ENCODE measurements at places on chromosomes 3 and 15.
A peak's percentile ranks its signal among the peaks of the same experiment; 100 is the strongest.

DNA sequence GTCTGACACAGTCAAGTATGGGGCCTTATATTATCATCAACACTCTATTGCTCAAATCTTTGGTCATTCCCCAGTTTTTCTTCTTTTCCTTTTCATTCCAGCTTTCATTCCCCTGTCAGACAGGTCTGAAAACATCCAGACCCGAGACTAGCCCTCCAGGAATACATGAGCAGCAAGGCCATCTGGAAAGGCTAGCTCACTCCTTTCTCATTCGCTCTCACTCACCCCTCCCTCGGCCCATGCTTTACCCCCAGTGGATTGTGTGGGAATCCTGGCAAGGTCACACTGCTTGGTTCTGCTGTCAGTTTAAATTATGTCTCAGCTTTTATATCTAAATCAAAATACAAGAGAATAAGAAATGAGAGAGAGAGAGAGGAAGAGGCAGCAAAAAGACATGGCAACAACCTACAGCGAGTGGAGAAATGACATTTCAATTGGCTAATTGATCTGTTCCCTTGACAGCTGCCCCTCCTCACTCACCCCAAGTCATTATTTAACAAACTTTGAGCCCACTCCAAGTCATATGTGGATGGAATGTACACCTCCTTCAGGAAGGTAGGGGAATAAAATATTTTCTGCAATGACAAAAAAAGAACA lies 962.2 kb downstream of the TUSC7 start:
- no peak for DNase-seq

- DNase-seq = peak; percentile 30
Observed at GRCh38 chr3:148513096-148513543, 184.6 kb upstream of the AGTR1 start.

- no peak for DNase-seq
Observed at GRCh38 chr3:32239307-32240158, 1.1 kb downstream of the CMTM8 start.

DNA sequence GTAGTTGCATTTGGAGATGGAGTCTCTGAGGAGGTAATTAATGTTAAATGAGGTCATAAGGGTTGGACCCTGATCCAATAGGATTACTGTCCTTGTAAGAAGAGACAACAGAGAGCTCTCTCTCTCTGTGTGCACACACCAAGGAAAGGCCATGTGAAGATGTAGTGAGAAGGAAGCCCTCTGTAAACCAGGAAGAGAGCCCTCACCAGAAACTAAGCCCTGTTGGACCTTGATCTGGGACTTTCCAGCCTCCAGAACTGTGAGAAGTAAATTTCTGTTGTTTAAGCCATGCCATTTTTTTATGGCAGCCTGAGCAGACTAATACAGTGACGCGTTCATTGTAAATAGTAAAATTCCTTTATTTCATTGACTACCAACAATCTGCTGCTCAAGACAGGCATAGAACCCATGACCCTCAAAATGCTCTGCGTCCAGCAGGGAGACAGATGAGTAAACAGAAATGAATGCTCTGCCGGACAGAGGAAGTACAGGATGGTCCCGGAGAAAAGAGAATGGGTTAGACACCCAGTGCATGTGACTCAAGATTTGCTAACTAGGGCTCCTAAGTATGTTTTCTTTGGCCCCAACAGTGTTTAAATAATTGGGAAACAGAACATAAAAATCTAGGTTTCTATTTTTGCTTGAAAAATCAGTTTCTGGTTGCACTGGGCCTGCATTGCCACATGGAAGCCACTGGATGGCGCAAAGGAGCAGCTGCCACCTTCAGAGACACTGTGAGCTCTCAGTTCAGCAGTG lies 37.9 kb upstream of the TNFAIP8L3 start:
- DNase-seq = peak; percentile 94

DNA sequence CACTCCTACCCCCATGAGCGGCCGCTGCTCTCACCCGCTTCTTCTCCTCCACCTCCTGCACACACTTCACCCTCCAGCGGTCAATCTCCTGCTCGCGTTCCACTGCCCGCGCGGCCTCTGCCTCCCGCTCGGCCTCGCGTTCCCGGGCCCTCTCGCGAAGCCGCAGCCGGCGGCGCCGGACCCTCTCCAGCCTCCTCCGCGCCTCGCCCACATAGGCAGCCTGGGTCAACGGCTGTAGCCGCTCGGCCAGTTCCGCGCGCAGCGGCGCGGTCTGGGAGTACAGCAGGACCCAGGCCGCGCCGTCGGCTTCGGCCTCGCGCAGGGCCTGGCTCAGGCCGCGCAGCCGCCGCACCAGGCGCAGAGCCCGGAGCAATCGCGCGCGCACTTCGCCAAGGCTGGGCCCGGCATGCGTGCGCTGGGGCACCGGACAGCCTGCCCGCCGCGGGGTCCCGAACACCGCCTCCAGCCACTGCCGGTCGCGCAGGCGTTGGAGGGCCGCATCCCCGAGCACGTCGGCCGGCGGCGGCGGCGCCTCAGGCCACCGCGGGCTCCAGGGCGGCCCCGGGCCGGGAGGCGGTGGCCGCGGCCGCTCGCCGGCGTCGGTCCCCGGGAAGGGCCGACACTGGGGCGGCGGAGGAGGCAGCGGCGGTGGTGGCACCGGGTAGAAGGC lies 595 bp downstream of the PDCD7 start:
- no peak for DNase-seq

DNA sequence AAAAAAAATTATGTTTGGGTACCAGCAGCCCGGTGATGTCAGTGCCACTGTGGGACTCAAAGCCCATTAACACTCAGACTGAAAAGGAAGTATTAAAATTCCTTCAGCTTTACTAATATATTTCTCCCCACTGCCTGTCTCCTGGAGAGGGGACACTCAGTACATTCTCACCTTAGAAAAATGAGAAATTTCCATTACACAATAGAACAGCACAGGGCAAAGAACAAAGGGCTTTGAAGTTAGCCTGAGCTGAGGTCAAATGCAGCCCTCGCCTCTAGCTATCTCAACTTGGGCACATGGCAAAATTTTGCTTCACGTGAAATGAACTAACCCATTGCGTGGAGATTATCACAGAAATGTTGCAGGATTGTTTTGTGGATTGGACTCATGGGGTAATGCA lies 80.8 kb downstream of the RARB start:
- DNase-seq = peak; percentile 76

GRCh38 chr3:196660381-196661166 lies 21.1 kb downstream of the NRROS start:
- no peak for DNase-seq

- DNase-seq = no peak
Observed at GRCh38 chr3:73540969-73541740, 83.6 kb downstream of the PDZRN3 start.

- DNase-seq = no peak
Observed at GRCh38 chr15:70863450-70864218, 9.7 kb upstream of the LARP6 start.

DNA sequence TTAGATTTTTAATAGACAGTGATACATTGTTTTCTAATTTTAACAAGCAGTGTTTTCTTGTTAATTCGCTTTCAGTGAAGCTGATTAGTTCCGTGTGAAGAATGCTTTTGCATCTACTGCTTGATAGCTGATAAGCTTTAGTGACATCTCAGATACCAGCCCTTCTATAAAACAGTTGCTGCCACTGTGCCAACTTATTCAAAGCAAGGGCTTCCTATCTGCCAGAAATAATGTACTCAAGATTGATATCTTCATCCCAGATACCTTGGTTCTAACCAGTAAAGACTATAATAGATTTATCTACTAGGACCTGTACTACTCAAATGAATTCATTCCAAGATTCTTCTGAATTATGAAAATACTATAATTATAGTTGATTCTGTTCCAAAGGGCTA lies 30.4 kb downstream of the RARB start:
- no peak for DNase-seq

DNA sequence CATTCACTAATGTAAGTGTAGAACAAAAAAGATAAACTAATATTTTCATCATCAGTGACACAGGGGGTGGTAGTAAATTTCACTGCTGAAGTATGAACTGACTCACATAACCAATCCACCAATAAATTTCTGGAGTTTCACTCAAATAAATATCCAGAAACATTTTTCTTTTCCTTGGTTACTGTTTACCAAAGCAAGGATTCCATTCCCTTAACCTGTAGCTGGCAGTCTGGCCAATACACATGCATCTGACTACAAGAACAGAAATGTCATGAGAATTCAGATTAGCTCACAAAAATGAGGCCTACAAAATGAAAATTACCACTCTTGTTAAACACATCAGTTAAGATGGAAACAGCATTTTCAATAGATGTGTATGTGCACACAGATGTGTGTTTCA lies 80.3 kb downstream of the STAG1 start:
- no peak for DNase-seq

GRCh38 chr3:133211856-133212255 lies 173.7 kb downstream of the TMEM108 start:
- no peak for DNase-seq

DNA sequence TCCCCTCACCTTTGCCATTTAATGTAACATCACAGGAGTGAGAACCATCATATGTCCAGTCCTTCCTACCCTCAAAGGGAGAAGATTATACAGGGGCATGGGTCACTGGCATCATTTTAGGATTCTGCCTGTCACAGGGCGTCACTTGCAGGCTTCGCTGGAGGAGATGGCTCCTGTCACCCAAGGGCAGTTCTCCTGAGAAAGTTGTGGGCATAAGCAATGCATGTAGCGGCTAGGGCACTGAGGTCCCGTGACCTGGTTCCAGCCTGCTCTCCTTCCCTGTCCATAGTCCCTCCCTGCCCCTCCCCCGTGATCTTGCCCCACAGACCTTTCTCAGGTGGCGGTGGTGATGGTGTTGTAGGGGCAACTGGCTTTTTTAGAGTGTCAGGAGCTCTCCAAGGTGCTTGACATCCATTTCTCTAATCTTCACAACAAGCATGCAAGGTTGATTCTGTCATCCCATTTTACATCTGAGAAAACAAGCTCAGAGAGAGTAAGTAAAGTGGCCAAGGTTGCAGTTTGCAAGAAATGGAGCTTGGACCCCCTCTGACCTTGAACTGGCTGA lies 241.5 kb upstream of the CTDSPL start:
- DNase-seq = no peak

GRCh38 chr3:179731544-179731943 lies 78.7 kb downstream of the USP13 start:
- DNase-seq = no peak

DNA sequence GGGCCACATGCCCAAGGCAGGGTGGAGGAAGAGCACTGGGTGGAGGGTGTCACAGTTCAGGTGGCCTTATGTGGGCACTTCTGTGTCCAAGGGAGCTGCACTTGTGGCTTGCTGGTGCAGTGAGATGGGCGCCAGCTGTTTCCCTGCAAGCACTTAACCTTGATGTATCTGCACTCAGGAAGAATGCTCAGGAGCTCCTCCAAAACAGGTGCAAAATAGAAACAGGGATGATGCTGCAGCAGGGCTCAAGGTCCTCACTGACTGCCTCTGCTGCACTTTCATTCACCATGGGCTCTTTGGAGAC lies 151.3 kb downstream of the CADPS start:
- DNase-seq = no peak

DNA sequence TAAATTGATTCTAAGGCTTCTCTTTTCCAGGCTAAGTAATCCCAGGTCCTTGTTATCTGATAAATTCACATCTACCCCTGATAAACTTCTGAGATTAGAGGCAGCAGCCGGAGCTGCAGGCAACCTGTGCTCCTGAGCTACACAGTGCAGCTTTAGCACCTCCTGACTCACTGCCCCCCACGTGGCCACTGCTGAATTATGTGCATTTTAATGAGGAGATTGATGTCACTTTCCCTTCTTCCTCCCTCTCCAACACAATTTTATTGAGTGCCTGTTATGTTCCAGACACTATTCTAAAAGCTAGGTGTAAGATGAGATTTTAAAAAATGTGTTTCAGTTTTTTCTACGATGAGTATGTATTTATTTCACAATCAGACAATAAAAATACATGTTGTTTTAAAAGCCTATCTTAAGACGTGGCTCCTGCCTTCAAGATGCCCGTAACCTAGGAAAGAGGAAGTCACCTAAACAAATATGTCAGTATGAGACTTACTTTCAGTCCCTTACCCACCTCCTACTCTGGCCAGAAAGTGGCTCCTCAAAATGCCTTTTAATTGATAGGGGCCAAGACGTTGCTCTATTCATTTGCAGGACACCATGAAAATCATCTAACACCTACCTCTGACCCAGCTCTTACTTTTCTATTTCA lies 161.5 kb upstream of the PFN2 start:
- no peak for DNase-seq

DNA sequence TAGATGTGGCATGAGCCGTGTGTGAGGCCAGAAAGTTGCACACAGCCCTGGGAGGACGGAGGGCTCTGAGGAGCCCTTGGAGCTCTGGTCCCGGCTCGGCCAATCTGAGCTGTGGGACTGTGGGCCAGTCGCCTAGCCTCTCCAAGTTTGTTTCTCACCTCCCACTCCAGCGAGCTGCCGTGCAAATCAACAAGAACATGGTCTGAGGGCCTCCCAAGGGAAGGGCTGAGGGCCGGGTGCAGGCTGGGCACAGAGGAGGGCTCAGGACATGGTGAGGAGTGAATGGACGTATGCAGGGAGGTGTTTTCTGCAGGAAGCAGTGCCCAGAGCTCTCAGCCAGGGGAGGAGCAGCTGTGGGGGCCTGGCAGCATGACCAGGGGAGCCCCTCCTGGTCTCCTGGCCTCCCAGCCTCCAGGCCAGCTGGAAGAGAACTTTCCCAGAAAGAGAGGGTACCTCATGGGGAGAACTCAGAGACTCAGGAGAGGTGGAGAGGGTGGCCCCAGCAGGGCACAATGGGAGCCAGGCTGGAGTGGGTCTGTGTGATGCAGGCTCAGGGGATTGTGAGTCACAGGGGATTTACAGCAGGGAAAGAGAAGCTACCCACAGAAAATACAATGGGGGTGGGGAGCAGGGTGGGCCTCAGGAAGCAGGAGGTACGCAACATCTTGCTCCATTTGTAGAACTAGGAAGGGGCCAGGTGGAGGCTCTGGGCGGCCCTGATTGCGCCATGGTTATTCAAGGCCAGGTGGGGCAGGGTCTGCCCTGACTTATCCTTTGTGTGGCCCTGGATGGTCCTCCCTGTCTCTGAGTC lies 24.8 kb downstream of the PSTPIP1 start:
- no peak for DNase-seq

DNA sequence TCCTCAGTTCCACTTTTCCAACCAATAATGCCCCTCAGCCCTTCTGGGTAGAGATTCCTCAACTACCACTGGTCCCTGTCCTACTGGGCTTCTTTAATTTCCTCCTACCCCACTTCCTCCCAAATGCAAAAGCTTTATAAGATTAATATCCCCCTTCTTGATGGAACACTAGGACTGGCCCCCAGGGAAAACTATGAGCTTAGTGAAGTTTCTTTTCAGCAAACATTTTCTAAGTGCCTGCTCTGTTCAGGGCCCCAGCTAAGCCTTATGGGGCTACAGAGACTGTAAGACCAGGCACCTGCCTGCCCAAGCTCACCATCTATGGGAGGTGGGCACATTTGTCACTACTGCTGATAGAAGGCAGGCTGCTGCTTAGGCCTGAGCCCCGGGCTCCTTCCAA lies 79.4 kb downstream of the RPLP1 start:
- DNase-seq = no peak

GRCh38 chr15:79257454-79257853 lies 25.1 kb upstream of the ANKRD34C start:
- DNase-seq = no peak
